SHP77 treated with DMSO at 0.1 percent for 48 hours (cell line): ENCODE measurements at places on chromosomes 7 and 10.

- no peak for DNase-seq
These were observed 17.8 kb downstream of the YKT6 start for GRCh38 chr7:44218418-44219201.

DNA sequence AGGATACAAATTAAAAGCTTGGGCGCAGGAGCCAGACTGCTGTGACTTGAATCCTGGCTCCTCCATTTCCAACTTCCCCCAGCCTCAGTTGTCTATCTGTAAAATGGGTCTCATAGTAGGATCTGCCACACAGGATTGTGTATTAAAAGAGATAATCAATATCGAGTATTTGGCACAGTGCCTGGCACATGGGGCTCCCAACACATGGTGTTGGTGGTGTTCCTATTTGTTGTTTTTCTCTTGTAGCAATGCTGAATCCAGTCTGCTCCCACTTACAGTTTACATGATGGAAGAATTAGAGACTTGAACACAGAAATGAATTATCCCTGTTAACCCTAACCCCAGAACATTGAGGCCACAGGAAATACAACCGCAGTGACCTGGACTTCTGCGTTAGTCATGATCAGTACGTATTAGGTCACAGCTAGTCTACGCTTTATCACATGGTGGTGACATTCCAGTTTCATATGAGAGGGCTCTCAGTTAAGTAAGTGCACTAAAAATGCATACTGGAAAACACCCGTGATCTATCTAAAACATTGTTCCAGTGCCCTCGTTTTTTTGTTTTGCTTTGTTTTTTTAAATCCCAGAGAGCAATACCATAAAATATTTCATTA is 169.5 kb upstream of the KLF14 start:
- DNase-seq: no peak

DNA sequence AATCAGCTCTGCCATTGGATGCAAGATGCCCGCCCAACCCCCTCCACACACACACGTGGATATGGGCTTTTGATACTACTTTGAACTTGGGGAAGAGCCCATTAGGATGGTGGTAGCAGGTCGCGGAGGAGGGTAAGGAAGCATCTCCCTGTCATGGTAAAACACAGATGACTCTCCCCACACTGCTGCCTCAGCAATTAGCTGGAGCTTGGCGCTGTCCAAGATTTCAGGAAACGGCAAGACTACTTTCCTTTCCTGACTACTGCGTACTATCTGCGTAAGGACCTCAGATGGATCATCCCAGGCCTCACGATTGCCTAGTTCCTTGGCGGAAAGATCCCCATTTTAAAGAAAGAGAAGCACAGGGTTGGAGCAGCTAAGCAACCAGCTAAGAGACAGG is 134.3 kb downstream of the C10orf90 start:
- DNase-seq: no peak

DNA sequence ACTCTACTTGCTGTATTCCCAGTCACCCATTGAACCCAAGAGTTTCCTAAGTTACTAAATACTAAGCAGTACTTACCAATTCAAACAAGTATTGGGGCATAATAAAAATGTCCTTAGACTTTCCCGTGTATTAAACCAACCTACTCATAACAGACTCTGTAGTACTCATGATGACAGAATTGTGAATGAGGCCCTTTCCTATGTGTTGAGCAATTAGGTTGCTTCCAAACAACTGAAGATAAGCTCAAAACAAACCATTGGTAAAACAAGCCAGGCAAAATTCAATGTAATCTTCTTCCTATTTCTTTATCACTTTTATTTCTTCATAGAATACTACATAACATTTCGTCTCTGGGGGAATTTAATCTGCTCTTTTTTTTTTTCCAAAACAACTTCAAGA is 106.5 kb upstream of the ANK3 start:
- no peak for DNase-seq

- no peak for DNase-seq
These were observed 155.4 kb downstream of the ADK start for GRCh38 chr10:74306227-74306982.

DNA sequence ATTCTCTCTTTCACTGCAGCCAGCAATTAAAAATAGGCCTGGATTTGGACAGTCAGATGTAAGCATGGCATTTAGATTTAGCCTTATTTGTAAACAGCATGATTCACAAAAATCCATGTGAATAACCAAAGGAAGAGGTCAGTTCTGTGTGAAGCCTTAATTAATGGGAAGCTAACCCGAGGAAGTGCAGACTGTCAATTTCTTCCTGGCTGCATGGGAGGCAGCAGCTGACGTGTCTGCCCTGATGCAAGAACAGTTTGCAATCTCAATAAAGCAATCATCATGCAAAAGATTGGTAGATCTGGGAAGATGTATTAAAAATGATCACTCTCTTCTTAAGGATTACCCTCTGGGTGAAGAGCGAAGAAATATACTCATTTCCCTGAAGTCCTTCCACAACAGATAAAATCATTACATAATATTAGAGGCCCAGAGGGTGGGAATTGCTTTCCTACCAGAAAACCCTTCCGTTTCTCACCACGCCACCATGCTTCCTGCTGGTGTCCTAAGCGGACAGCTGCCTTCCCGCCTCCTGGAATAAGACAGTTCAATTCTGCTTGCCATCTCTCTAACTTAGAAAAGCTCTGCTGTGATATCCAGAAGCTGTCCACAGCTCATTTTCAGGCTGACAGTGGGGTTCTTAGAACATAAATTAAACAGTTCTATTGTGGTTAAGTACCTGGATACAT is 526.7 kb upstream of the NRP1 start:
- no peak for DNase-seq

GRCh38 chr7:24905996-24906770 is 73.8 kb downstream of the OSBPL3 start:
- DNase-seq: no peak

GRCh38 chr7:31305260-31305659 is 35.3 kb downstream of the NEUROD6 start:
- DNase-seq: no peak

DNA sequence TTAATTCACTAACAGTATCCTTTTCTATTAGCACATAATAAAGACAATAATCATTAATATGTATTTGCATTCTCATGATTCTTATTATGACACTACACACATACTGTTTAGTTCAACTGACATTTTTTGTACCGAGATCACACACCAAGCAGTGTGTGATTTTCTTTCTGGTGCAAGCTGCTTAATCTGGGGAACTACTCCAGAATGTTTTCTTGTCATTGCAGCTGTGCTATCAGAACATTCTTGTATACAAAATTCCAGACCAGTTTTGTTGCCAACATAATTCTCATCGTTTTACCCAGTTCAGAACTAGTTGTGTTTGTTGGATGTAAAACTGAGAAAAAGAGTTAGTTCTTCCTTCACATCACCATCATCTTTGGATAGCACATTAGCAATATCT is 37.4 kb downstream of the VKORC1L1 start:
- no peak for DNase-seq

- DNase-seq: no peak
These were observed 52.2 kb upstream of the SEC61G start for GRCh38 chr7:54811041-54811845.

DNA sequence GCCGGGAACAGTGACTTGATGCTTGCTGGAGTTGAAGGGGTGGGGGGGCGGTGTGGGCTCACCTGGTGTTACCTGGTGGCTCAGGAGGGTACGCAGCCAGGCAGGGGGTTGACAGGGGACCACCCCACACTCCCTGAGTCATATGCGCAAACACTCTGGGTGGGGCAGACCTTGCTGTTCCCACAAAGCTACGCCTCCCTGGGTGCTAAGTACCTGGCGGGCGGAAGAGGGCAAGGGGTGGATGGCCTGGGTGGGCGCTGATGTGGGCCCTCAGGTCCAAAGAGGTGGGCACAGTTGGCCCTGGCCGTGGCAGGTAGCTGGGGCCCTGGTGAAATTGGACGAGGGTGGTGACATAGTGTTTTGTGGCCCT is 13.9 kb downstream of the STX1A start:
- DNase-seq: no peak

DNA sequence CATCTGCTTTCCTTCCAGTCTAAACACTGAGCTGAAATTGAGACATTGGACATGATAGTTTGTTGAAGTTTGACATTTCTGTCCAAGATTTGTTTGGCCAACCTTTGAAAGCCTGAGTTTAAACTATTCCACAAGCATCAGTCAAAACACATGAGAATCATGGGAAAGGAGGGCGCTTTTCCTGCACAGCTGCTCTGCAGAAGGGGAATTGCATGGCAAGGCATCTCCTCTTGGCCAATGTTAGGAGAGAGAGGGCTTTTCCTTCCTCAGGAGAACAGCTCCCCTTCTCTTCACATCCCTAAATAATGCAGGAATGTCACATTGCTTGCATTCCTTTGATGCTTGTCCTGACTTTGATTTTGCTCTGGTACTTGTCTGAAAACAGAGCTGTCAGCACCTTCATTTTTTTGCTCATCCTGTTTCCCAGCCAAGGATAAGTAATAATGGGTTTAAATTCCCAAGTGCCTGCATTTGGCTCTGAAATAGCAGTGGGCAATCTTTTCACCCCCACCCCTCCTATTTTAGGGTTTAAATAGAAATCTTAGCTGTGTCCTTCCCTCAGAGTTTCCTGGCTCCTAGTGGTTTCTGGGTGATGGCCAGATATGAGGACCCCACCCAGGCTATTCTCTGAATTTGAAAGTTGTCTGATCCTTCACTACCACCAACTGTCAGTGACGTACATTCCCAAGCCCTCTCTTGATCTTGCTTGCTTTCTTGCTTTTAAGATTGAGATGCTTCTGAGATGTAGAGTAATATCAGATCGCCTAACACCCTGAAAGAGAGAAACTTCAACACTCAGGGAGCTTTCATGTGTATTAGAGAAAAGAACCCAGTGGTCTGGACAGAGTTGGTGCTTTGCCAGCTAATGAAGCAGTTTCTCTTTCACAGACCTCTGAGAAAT is 75.2 kb upstream of the NPVF start:
- DNase-seq: no peak

DNA sequence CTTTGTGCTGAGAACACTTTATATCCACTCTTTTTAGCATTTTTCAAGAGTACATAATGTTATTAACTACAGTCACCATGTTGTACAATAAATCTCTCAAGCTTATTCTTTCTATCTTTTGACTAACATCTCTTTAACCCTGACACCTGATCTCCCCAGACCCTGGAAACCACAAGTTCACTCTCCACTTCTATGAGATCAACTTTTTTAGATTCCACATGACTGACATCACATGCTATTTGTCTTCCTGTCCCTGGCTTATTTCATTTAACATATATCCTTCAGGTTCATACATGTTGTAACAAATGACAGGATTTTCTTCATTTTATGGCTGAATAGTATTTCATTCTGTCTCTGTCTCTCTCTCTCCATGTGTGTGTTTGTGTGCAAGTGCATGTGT is 15.5 kb downstream of the SLC13A1 start:
- no peak for DNase-seq

DNA sequence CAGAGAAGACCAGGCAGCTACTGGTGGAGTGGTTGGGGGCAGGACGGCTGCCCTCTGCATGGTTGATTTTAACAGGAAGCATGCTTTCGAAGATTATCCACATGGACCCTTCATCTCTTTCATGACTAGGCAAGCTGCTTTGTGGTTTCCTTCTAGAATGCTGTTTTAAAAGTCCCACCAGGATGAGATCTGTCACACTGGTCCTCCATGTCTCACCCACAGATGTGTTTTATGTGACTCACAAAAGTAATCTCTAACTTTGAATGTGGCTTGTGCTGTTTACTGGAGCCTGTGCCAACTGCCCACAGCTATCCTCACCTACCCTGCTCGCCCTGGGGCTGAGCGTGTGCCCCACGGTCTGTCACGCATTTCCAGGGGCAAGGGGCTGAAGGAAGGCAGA is 188.8 kb downstream of the GFRA1 start:
- no peak for DNase-seq

GRCh38 chr10:62018131-62018911 is 116.8 kb downstream of the ARID5B start:
- DNase-seq: no peak

- DNase-seq: no peak
These were observed 874 bp downstream of the GIMAP5 start for GRCh38 chr7:150738092-150738491.

- no peak for DNase-seq
These were observed 333.8 kb downstream of the BBS9 start for GRCh38 chr7:33463131-33463530.

DNA sequence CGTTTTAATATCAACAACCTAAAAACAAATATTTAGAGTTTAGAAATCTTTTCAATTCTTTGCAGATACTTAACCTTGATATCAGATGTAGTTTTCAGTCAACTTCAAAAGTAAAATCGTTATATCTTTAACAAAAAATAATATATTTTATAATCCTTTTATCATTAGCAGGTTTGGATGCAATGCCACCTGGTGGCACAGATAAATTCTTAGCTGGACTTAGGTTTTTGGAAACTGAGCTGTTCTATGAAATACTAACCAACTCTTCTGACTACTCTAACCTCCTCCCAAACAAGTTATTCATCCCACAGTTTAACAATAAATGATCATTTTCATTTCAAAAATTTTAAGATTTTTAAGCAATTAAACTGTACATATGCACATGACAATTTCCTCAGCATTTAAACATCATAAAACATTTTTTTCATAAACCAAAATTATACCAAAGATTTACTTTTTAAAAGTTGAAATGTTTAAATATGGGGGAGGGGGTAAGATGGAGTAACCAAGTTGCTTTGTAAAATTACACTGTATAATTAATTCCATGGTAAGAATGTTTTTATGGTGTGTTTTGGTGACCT is 56.9 kb downstream of the HIBADH start:
- DNase-seq: no peak

DNA sequence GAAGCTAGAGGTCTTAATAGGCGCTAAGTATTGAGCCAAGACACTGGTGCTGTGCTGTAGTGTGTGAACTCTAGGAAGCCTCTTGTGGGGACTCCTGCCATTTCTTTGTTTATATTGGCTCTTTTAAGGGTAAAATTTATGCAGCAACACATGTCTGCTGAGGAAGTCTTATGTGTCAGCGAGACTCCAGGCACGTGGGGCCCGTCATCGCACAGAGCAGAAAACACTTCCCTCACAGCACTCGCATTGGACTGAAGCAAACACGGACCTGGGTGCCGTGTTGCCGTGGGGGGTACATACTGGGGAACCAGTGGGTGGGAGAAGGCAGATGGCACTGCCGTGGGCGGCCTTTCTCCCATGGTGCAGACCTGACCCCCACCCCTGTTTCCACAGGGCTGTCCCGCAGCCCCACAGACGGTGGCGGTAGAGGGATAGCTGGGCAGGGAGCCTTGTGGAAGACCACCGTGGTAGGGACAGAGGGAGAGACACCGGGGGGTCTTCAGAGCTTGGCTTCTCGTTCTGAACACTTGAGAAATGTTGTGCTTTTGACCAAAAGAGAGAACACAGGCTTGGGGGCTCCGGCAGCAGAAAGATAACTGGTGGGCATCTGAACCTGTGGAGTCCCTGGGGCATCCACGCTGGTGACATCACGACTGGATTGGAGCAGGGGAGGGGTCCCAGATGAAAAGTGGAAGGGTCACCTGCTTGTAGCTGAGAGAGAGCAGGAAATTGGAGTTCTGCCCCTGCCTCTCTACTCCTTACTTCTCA is 284.7 kb upstream of the SHH start:
- no peak for DNase-seq

GRCh38 chr10:80454513-80455460 is 677 bp downstream of the TSPAN14 start:
- DNase-seq: no peak
